Activated CD8-positive, alpha-beta memory T cell treated with anti-CD3 and anti-CD28 coated beads for 48 hours (primary cell): ENCODE measurements at places on chromosomes 6 and 20.

DNA sequence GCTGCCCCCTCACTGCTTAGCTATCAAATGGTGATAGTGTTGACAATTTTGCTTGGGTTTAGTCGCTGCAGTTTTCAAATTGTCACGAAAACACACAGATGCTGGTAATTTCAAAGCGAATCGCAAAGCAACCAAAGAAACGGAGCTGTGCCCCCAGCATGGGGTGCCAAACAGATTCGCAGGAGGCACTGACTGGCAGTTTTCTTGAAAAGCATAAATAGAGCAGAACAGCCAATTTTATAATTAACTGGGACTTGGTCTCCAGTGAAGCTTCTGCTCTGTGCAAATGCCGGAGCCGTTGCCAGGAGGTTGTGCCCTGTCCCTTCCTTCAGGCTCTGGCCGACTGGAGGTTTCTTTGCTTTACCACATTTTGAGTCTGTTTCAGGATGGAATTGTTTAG lies 18.8 kb downstream of the ARHGAP40 start:
- no peak for DNase-seq

DNA sequence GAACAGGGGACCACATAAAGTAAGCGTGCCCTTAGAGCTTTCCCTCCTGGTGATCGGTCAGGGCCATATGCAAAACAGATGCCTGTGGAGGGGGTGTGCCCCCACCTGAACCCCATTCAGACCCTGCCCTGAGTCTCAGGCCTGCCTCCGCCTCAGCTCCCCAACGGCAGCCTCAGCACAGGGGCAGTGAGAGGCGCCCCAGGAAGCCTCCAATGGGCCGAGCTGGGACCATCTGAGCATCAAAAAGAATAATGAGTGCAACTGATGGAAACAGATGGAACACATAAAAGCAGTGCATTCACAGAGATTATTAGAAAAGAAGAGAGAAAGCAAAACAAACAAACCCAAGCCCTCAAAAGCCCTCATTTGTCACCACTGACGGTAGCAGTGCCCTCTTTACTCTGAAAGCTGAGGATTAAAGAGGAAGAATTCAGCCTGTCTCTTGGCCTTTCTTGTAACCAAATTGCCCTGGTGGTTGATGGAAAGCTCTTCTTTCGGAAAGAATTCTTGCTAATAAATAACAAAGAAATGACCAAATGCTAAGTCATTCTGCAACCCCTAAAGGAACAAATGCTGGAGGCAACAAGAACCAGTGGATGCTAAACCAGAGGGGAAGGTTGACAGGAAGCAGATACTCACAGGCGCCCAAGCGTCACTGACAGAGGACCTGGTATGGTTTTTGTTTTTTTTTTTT lies 6.8 kb downstream of the ADISSP start:
- no peak for DNase-seq

DNA sequence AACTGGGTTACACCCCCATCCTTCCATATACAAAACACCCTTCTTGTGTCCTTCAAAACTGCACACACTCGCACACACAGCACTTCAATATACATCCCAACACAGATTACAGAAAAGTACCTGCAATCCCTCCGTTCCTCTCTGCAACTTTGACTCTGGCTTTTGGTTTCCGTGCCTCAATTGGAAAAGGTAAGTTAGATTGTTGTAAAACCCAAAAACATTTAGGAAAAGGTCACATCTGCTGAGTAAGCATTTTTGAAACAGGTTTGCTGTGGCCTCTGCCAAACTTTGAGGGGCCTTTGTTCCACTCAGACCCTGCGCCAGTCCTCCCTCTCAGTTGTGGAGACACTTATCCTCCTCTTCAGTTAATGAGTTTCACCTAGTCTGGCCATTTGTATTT lies 4.2 kb downstream of the NKX2-4 start:
- DNase-seq: no peak

DNA sequence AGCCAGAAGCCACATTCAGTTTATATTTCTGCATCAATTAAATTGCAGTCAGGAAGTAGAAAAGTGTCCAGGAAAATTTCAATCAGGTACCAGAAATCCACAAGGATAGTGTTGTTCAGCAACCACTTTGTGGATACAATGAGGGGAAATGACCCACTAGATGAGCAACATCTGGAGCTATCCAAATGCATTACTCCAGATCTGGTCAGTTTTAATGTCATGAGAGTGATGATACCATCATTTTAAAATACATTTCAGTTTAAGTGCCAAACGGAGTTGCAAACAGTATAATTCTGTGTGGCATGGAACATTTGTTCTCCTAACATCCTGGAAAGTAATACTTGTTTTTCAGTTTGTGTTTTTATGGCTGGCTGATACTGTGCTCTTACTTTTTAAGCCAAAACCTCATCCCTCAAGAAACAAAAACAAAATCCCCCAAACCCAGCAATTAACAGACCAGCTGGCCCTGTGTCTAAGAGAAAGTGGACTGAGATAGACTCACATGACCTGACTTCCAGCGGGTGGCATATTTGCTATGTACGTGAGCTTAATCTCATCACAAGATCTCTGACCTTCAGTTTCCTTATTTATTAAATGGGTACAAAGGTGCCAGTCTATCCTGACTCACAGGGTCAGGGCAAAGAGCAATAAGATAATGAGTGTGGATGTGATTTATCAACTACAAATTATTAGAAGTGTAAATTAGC lies 58.8 kb upstream of the CNKSR3 start:
- DNase-seq: no peak

DNA sequence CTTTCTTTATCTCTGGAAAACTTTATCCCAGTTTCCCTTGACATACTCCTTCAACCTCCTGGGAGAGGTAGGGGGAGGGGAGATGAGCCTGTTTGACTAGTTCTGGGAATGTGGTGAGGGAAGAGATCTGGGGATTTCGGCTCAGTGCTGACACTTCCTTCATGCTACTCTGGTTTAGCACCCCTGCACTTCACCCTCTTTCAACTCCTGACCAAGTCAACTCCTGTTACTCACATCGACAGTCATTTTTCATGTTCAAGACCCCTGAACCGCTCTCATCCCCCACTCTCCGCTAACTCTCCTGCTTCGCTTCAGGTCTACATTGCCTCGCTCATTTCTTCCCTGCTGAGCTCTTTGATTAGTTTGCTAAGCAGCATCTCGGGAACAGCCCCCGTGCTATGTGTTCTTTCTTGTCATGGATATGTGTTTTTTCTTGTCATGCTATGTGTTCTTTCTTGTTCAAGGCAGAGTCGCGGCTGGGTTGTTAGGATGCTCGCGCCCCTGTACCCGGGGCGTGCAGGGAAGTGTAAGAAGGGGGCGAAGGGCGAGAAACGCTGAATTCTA lies 16.6 kb upstream of the TRIM27 start:
- peak; percentile 44 for DNase-seq

DNA sequence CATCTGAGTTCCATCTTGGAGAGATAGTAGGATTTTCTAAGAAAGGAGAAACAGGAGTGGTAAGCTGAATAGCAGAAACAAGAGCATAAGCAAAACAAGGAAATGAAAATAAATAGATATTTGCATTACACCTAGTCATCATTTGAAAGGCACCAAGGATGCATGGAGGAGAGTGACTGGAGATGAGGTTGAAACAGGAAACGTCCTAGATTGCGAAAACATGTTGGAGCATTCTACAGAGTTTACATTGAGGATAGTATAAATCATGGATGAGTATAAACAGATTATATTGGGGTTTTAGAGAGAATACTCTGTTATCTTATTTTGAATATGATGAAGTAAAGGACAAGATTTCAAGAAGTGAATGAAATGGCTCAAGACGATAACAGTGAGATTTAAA lies 507.3 kb downstream of the EYS start:
- no peak for DNase-seq

DNA sequence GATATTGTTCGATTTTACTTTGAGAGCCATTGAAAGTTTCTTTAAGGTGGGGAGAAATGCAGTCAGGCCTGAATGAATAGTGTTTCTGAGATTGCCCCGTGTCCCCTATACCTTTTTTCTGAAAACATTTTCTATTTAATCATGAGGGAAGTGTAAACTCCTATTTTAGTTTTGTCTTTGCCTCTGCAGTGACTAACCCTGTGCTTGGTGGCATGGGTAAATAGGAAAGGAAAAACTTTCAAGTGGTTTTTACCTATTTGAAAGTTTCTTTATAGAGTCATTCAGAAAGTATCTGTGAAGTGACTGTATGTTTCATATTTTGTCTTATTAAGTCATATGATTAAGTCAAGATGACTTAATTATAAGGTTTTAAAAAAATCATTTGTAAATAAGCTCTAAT lies 14.5 kb downstream of the SNRNP48 start:
- no peak for DNase-seq

DNA sequence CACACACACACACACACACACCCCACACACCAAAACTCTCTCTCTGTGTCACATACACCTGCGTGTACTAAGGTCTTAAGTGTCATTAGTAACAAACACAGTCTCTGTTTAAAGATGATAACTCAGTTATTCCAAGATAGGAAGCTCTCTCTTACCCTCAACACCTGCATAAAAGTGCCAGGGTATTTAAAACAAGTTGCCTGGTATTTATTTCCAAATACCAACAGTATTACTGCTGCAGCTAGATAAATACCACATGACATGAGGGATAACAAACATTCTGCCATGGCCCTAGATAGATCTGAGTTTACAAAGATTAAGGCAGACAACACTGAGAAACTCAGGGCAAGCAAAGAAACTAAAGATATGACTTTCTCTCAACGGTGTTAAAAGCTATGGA lies 118.5 kb downstream of the SIM1 start:
- DNase-seq: no peak

GRCh38 chr6:53301801-53302537 lies 46.8 kb downstream of the ELOVL5 start:
- DNase-seq: no peak

- DNase-seq: no peak
Observed at GRCh38 chr6:156776840-156777576, at the start of gene ARID1B. Gene ARID1B, plus strand, starts transcription at chr6:156777378. Its CDS starts 303 bp downstream, at chr6:156777681.

GRCh38 chr20:46002008-46002407 lies 6.7 kb upstream of the MMP9 start:
- DNase-seq: no peak

GRCh38 chr6:44110966-44111365 lies 16.3 kb downstream of the MRPL14 start:
- DNase-seq: no peak

DNA sequence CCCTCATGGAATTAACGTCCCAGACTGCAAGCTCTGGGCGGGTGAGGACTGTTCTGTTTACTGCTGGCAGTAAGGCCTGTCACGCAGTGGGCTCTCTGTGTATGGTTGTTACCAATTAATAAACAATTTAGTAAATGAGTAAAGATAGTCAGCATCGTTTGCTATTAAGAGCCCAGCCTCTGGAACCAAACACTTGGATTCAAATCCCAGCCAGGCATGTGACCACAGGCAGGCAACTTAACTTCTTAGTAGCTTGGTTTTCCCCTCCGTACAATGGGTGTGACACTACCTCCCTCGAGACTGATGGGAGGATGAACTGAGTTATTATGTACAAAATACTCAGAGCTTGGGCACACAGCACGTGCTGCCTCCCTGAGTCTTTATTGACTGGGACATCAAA lies 137.7 kb upstream of the ARMC2 start:
- no peak for DNase-seq
